T-cell (primary cell): ENCODE measurements at places on chromosomes 5 and 9. TPM values are rescaled to one million over a fixed set of nuclear protein-coding genes. Genes with fewer than 3 reads are reported as not detected.

The IL7R gene
- total RNA-seq, result 924 TPM

GRCh38 chr5:126366199-126366560, 57.0 kb upstream of the GRAMD2B start:
- H3K4me1 ChIP-seq, result no peaks in the 10 kb centered on the region
- H3K27me3 ChIP-seq, result no peaks in the 10 kb centered on the region
- H3K4me3 ChIP-seq, result no peak overlapping the region
- no peaks in the 10 kb centered on the region for H3K36me3 ChIP-seq
- no peak for DNase-seq

DNA sequence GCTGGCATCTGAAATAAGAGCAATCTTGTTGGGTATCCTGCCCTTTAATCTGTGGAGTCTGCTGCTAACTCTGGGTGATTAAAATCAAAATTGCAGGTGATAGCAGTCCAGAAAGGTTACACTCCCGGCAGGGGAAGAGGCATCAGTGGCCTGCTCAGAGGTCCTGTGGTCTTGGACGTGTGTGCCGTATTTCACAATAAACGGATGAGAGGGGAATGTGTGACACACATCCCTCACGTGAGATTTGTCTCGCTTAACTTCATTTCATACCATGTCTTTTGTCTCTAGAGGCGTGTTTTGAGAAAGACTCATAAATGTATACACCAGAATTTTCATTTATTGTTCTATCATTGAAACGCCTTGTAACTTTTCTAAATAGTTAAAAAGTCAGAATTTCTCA, 36.6 kb downstream of the FAM240B start:
- H3K36me3 ChIP-seq, result no peaks in the 10 kb centered on the region
- no peak overlapping the region for H3K4me3 ChIP-seq
- H3K27ac ChIP-seq, result no peak overlapping the region
- no peak for DNase-seq
- H3K27me3 ChIP-seq, result no peaks in the 10 kb centered on the region

DNA sequence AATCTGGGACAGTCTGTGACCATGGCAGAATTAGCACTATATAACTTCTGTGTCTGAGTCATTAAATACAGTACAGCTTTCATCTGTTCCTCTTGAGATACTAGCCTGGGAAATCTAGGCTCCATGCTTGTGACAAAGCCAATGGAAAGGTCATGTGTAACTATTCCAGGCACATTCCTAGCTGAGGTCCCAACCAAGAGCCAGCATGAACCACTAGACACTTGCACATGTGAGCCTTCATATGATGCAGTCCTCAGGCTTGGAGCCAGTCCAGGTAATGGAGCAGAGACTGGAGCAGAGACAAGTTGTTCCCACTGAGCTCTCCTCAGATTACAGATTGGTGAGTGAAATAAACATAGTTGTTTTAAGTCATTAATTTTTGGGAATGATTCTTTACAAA, 412.4 kb upstream of the ZNF462 start:
- no peak overlapping the region for H3K4me3 ChIP-seq
- no peaks in the 10 kb centered on the region for H3K27me3 ChIP-seq
- no peaks in the 10 kb centered on the region for H3K36me3 ChIP-seq
- no peaks in the 10 kb centered on the region for H3K4me1 ChIP-seq
- H3K27ac ChIP-seq, result no peak overlapping the region

The LTC4S gene
- total RNA-seq, result 6.3 TPM

DNA sequence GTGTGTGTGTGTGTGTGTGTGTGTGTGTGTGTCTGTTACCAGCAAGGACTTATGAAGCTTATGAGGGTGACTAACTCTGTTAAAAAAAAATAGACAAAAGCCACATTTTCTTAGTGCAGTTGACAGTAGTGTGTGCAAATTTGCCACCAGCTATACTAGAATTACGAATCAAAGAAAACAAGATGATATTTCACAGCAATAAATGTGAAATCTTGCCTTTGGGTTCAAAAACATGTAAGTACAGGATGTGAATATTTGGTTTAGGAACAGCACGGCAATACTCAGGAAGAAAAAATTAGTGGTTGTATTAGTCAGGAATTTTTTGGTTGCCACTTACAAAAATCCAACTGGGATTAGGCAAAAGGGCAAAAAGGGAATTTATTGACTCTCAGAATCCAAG, 117.4 kb downstream of the NPR3 start:
- H3K4me1 ChIP-seq, result no peaks in the 10 kb centered on the region
- H3K4me3 ChIP-seq, result no peak overlapping the region
- H3K27me3 ChIP-seq, result no peaks in the 10 kb centered on the region
- no peak for DNase-seq

- no peaks in the 10 kb centered on the region for H3K36me3 ChIP-seq
- no peaks in the 10 kb centered on the region for H3K4me1 ChIP-seq
- no peak overlapping the region for H3K27ac ChIP-seq
These were observed 84.3 kb upstream of the ACTBL2 start for GRCh38 chr5:57566914-57567313.
